Cardiac muscle cell (in vitro differentiated cells and primary cell): ENCODE measurements at places on chromosomes 7 and 10.

GRCh38 chr7:98206451-98207330 lies 4.5 kb upstream of the BHLHA15 start:
- peak; percentile 19 for DNase-seq

DNA sequence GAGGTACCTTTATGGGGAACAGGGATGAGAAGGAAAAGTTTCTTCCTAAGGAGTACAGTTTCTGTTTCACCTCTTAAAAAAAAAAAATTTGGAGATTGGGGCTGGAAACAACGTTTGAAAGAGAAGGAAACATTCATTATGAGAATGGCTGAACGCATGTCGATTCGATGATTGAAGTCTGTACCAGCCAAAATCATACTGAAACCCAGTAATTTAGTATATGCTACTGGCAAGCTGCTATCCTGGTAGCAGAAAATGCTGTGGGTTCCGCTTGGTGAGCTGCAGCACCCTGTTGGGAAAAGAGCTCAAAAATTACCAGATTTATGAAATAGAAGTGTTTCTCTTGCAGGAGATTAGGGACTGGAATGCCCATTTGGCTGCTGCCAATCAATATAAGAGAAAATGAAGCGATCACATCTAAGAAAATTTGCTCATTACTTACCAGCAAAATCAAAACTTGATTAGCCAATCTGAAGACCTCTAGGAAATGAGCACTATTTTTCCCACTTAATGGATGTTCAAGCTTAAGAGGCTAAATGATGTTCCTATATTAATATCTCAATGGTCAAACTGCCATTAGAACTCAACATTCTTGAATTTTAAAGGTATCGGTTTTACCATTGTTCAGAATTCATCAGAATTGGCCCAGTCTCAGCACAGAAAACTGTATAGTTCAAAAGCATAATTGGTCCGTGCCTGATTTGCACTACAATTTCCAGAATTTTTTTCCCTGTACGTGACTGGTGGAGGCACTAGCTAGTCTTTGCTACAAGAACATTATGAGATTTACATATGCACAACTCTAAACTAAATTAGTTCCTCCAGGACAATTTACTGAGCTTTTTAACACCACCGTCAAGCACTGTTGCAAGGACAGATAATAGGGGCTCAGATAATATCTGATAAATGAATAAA lies 1.2 kb upstream of the ITGB1 start:
- DNase-seq: no peak

GRCh38 chr10:69911613-69912528 lies 110.2 kb downstream of the COL13A1 start:
- DNase-seq: peak; percentile 62

DNA sequence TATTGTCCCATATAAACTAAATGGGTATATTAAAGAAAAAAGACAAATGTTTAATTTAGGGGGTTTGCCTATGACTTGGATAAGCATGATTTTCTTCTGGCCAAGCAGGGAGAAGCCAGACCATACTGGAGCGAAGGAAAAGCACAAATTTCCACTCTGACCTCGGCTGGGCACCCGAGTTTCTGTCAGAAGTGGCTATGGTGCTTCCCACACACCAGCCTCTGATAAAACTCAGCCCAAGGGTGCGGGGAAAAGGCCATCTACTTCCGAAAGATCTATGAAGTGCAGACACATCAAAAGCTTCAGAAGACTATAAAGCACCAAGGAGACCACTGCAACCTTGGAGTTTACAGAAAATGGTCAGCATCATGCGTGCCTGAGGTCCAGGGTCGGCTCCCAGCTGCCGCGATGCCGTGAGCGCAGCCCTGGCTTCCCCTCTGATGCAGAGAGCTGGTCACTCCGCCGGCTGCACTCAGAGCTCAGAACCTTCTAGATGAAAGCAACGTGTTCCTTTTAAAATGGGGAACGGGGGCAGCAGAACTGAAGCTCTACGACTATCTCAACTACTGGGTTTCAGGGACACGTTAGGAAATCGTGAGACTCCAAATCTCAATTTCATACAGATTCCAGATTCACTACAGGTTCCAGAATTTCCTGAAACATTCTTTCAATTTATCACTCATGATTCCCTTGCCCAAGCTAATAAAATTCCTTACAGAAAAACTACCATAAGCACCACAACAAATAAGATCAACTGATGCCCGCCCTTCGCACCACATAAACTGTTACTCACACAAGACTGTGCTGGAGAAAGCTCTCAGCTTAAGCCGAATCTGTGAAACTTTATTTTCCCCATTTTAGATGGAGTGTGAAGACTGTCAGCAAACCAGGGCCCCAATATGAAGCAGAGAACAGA lies 84.5 kb downstream of the DIP2C start:
- DNase-seq: no peak

GRCh38 chr7:129434675-129435318 lies 565 bp downstream of the STRIP2 start:
- DNase-seq: peak; percentile 54

GRCh38 chr10:30490289-30491000 lies 56.5 kb downstream of the MAP3K8 start:
- no peak for DNase-seq

DNA sequence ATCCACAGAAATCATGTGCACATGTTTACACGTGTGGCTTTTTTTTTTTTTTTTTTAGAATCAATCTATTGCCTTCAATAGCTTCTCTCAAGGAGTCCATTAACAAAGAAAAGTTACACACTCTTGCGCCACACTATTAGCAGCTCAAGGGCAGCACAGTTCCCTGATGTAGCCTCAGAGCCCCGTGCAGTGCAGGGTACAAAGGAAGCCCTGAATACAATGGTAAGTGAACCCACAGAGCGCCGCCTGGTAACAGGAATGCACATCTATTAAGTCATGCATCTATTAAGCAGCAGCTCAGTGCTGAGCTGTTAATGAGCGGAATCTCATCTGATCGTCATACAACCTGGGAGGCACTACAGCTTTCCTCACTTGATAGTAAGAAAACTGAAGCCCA lies 113.7 kb upstream of the PDLIM1 start:
- DNase-seq: no peak

GRCh38 chr7:958221-959200 lies 4.0 kb upstream of the ADAP1 start:
- no peak for DNase-seq

GRCh38 chr7:20304366-20304765 lies 26.3 kb upstream of the ITGB8 start:
- DNase-seq: no peak

GRCh38 chr7:32093415-32094408 lies 23.5 kb upstream of the PDE1C start:
- peak; percentile 98 for DNase-seq

GRCh38 chr7:124792696-124793095 lies 27.1 kb upstream of the GPR37 start:
- DNase-seq: no peak

DNA sequence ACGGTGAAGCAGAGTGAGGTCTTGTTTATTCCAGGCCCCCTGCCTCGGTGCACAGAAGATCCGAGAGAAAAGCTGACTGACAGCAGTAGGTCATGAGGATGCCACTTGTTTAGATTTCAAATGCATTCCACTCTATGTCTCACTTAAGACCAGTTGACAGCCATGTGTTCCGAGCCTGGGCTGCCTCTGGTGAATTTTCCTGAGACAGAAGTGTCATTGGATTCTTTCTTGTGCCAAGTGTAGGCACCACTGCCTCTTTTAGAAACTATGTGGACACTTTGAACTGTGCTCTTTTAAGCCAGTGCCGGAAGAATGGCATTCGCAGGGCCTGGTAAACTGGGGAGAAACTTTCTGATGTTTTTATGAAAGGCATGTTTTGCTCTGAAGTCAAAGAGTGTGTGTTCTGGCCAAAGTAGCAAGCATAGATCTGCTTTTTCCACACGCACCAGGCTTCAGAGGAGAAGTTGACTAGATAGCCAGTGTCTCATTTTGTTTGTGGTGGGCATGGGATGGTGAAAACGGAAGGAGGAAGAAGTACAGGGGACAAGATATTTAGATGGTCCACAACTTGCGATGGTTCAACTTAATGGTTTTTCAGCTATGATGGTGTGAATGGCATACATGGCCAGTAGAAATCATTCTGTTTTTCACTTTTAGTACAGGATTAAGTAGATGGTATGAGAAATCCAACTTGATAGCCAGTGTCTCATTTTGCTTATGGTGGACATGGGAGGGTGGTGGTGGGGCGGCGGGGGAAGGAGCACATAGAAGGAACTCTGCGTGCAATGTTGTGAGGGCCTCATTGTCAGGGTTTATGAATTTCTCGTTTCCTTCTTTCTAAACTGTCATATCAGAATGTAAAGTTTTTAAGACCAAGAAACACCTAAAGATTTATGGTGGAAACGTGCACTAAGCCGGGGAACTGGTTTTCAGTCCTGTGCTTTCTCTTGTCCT lies 41.5 kb downstream of the CYP17A1 start:
- DNase-seq: no peak

- DNase-seq: no peak
Measured at GRCh38 chr10:29083096-29083495, 205.8 kb upstream of the LYZL1 start.

GRCh38 chr7:144477348-144477747 lies 73.9 kb upstream of the NOBOX start:
- no peak for DNase-seq

GRCh38 chr7:33325754-33326484 lies 196.6 kb downstream of the BBS9 start:
- peak; percentile 3 for DNase-seq

GRCh38 chr7:75072981-75073283 lies 670 bp downstream of the RCC1L start:
- DNase-seq: no peak

- DNase-seq: no peak
Measured at GRCh38 chr10:49297818-49298670, 926 bp upstream of the C10orf71 start.

- no peak for DNase-seq
Measured at GRCh38 chr10:60878224-60878623, 65.8 kb downstream of the RHOBTB1 start.

DNA sequence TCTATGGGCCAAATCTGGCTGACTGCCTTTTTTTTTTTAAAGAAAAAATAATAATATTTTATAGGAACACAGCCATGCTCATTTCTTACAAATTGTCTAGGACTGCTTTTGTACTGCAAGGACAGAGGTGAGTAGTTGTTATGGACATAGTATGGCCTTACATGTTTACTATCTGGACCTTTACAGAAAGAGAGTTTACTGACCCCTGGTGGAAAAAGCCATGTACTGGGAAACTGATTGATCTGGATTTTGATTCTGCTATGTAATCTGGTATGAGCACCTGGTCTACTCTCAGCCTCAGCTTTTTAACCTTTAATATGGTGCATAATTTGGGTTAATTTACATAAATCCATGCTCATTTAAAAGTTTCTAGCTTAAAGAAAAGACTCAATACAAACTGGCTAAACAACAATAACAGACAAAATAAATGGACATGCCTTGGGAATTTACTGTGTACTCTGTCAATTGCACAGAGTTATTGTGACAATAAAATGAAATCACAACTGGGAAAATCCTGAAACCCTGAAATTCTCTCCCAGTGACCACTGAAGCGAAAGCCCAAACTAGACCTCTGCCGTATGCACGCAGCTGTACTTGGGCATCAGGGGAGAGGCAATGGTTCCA lies 260.7 kb downstream of the BMPER start:
- peak; percentile 47 for DNase-seq

DNA sequence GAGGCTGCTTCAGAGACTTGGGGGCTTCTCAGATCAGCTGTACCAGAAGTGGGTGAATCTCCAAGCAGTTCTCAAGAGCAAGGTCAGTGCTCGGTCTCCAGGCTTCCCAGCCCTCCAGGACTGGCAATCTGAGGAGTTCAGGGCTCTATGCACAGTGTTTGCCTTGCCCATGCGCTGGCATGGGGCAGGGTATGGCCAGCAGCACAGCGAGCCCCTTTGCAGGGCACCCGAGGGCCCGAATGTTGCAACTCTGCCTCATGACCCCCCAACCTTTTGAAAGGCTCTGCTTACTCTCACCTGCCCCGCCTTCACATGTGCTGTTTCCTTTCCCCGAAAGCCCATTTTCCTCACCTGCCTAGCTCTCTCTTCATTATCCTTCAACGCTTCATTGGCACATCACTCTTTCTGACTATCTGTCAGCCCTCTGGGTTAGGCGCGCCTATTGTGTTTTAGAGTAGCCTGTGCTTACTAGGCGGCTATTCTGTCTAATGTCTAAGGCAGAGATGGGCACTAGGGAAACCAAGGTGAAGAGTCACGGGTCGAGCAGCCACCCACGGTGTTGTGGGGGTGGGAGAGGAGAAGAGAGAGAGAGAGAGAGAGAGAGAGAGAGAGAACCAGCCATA lies 83.6 kb downstream of the WDFY4 start:
- no peak for DNase-seq

DNA sequence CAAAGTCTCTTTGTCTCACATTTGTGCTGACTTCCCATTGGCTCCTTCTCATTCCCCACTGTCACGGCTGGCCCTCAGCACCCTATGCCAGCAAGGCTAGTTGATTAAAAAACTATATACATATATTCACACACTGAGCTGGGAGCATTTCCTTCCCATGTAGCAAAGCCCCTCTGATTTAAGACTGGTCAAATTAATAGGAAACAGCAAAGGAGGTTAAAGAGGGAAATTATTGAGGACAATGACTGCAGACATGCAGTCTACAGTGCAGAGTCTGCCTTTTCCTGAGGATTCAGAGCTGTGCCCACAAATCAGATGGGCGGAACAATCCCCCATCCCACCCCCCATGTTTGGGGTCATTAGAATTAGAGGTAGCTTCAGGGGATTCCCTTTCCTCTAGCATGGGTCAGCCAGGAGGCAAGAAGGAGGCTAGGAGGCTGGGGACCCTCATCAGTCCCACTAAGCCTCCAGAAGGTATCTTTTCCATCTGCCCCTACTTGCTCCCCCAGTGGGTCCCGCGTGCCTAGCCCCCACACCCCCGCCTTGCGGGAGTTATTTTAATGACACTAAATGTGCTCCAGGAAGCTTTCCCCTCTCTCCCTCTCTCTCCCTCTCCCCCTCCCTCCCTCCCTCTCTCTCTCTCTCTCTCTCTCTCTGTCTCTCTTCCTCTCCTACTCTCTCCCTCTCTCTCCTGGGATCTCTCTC lies 9.8 kb upstream of the DLX6 start:
- no peak for DNase-seq

DNA sequence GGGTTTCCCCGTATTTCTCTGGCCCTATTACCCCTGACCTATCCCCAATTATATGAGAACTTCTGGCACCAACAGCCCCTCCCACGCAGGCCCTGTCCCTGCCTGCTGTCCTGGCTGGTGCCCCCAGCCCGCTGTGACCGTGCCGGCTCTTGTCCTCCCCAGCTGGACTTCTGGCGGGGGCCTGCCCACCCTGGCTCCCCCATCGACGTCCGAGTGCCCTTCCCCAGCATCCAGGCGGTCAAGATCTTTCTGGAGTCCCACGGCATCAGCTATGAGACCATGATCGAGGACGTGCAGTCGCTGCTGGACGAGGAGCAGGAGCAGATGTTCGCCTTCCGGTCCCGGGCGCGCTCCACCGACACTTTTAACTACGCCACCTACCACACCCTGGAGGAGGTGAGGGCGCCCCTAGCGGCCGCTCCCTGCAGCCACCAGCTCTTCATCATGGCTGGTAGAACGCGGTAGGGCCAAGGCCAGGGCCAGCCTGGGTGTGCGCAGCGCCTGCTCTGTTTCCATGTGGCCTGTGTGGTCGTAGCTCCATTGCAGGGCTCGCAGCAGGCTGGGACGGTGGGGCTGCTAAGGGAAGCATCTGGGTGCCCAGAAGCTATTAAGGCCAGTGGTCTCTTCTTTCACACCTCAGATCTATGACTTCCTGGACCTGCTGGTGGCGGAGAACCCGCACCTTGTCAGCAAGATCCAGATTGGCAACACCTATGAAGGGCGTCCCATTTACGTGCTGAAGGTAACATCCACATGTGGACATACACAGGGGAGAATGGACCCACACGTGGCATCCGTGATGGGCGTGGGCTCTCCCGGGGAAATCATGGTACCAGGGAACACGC lies 1.4 kb downstream of the CPA1 start:
- DNase-seq: no peak

GRCh38 chr7:63899691-63900393 lies 98.8 kb upstream of the ZNF722 start:
- DNase-seq: no peak
